NCI-H2081 (cell line): ENCODE measurements at places on chromosomes 4 and X.

GRCh38 chr4:8702020-8702495 is 109.5 kb downstream of the CPZ start:
- DNase-seq, result no peak

DNA sequence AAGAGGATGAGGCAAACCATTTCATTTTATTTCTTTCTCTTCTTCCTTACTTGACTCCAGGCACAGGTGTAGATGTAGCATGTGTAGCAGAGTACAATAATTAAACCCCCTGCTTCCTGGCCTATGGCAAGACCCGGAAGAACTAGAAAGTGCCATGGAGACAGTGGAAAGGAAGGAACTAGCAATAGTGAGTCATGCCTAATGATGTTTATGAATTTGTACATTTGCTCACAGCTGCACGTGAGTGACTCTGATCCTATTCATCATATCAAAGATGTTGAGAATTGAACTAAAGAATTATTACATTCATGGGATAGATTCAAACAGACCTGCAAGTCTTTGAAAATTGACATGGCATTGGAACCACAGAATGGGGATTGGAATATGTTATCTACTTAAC is 2233.9 kb upstream of the TENM3 start:
- DNase-seq, result no peak

DNA sequence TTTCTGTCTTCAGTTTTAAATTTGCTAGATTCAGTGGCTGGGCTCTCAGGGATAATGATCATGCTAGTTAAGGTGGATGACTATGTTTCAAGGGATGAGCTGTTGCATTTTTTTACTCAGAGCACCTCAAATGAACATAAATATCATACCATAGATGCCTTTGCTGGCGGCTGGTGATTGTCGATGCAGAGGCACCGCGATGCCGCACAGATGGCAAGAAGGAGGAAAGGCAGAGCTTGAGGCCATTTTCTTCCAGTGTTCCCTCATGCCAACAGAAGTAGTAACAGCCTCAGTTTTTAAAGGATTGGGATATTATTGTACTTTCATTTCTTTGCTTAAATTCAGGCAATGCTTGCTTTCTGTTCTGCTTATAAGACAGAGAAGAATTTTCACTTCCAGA is 654.7 kb upstream of the IGFBP7 start:
- no peak for DNase-seq

DNA sequence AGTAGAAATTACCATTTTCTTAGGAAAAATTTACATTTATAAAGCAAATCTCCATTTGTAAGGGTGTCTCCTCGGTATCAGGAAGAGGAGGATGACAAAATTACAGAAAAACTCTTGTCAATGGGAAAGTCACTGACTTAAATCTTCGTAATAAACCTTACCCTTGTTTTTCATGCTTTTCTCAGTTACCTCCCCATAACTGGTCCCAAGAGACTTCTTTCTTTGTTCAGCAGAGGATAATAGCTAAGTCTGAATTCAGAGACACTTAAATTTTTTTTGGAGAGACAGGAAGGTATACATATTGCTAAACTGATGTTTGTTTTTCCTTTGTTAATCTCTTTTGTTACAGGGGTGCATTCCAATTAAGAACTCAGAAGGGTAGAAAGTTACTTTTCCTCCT is 125.5 kb upstream of the JADE1 start:
- no peak for DNase-seq

GRCh38 chr4:159144112-159144694 is 41.3 kb downstream of the RAPGEF2 start:
- DNase-seq, result no peak

- no peak for DNase-seq
Measured at GRCh38 chr4:33302321-33302720, 2582.2 kb downstream of the PCDH7 start.

- no peak for DNase-seq
Measured at GRCh38 chr4:20327808-20328207, 76.1 kb downstream of the SLIT2 start.

DNA sequence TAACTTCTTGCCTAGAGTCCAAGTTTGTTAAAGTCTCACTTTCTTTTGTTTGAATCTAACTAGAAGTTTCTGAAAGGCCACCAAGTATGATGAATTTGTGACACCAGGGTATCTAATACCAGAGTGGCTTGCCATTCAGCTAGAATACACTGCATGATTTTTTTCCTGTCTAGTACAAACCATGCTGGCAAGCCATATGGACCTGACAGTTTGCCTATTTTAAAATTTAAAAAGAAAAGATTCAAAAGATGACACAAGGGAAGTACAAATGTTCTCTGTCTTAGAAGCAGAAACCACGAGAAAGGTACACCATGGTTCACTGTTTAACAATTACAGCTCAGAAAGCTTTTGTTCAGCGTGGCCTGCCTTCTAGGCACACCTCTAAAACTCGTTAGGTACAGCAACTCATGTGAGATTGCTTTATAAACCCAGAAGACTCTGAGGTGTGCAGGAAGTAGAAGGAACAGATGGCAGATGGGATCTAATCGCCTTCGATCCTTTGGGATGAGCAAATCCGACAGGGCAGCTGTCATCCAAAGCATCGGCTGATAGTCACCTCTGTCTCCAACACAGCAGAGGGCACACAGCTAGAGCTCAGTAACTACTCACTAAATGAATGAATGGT is 35.4 kb upstream of the CENPU start:
- no peak for DNase-seq

DNA sequence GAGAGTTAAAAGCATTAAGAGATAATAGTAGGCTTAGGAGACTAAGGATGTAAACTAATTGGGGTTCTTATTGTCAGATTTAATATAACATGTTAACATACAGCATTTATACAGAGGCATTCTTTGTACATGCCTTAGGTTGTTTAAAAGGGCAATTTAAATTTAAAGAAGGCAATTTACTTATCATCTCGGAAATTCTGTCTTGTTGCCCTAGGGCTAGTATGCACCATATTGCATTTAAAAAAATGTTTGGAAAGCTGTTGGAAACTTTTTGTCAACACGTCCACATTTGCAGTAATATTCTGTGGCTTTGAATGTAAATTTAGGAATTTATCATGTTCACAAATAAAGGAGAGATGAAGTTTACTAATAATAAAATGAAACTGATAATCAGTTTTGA is 25.5 kb downstream of the GALNT7 start:
- no peak for DNase-seq

DNA sequence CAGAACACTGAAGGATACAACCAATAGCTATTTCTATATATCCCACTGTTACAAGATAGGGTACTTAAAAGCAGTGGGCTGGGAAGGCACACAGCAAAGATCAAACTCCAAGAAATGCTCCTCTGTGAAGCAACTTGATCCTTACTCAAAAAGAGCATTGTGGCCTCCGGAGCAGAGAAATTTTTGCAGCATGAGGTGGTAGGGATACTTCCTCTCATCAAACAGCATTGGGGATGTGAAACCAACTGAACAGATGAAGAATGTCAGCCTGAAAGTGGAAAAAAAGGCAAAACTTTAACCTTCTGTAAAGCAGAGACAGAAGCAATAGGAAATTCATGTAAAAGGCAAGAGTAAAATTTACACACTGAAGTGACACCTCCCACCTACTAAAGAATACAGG is 92.2 kb downstream of the HUWE1 start:
- no peak for DNase-seq

DNA sequence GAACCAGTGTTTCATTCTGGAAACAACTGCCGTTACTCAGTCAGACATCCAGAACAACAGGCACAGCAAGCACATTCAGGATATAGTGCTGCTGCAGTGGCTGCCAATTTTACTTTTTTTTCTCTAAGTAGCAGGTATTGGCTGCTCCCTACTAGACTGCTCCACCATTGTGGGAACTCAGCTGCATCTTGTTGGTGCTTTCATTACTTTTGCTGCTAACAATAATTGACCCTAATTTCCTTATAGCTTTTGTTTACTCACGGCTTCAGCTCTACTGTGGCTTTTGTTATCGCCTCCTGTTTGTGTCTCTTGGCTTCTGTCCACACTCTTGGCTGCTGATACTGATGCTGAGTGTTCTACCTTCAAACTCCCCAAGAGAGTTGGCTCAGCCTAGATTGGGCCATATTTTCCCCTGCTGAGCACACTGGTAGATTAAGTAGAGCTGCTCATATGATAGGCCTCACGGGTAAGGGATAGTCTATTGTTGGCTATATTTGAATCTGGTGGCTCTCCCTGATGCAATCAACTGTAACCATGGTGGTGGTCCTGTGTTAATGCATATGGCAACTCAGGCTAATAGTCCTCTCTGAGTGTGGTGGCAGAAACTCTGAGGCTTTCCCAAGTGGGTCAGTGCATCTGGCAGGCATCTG is 44.5 kb upstream of the IL2 start:
- peak; percentile 91 for DNase-seq

- DNase-seq, result no peak
Measured at GRCh38 chr4:3858046-3858730, 92.0 kb downstream of the ADRA2C start.
